Stimulated activated CD4-positive, alpha-beta T cell treated with anti-CD3 and anti-CD28 coated beads, Interleukin-4, amount 100 ng/mL, for 4 hours (primary cell): ENCODE measurements at places on chromosomes 5 and 9.

- DNase-seq = no peak
Measured at GRCh38 chr5:143207563-143208364, 195.7 kb downstream of the NR3C1 start.

GRCh38 chr5:126814721-126815404 is 37.9 kb downstream of the LMNB1 start:
- DNase-seq = no peak

- DNase-seq = no peak
Measured at GRCh38 chr5:140607031-140607430, 25.9 kb downstream of the CD14 start.

DNA sequence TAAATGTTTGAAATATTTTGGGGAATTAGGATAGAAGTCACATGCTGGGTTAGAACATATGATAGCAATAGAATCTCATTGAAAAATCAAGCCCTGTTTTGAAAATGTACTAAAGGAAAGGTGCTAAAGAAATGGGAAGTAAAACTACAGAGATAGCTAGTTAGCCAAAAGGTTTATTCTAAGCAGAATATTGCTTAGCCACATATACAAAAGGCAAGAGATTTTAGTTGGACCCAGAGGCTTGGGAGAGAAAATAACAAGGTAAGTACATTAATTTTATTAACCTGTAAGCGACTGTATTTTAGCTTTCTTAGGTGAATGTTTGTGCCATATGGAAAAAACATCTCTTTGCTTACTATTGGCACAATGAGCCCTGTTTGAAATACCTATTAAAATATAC is 108.3 kb downstream of the RPS23 start:
- no peak for DNase-seq

DNA sequence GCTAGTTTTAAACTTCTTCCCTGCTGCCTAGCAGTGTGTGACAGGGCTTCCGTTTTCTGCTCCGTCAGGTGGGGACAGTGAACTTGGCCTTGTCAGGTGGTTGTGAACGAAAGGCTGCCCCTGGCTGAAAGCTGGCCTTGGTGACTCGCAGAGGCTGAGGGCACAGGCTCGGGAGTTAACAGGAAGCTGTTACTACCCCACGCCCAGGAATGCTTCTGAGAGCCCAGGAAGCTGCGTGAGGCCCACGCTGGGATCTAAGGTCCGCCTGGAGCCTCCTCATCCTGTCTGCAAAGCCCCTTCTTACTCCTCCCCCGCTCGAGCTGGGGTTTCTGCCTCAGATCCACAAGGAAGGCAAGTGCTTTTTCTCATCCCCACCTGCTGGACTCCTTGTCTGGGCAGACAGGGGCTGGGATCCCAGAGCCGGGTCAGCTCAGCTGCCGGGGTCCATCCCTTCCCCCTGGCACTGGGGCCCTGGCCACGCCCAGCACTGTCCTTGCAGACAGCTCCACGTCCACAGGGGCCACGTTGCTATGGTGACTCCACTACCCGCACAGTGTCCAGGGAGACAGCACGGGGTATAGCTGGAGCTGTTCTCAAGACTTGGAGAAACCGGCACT is 124.7 kb upstream of the TBC1D2 start:
- DNase-seq = no peak

GRCh38 chr5:151685749-151686673 is 704 bp downstream of the SPARC start:
- no peak for DNase-seq

DNA sequence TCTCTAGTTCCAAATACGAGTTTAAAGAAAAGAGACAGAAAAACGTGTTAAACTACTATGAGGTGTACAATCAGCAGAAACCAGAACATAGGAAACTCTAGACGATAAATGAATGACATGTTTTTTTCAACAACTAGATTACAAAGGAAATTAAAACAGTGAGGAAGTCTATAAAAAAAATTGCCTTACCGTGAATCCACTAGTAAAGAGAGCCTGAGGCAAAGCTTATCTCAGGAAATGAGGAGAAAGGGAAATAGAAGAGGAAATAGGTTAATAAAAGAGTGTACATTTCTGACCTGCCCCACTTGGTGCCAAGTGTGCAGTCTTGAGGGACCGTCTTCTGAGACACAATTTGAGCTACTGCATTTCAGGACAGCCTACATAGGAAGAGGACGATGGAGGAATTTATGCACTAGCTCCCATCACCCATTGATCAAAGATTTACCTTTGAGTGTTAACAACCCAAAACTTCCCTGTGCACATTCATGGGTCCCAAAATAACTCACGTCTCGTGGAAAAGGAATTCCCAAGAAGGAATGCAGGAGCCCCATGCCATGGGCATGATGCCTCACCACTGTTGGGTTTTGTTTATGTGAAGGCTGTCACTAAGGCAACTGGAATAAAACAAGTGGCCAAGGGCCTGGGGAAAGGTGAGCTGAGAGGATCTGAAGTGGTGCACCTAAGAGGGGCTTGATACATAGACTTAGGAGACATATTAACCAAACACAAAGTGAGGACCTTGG is 53.6 kb upstream of the SLC1A3 start:
- DNase-seq = no peak

- DNase-seq = no peak
Measured at GRCh38 chr9:92952906-92953610, 5.7 kb downstream of the FGD3 start.

- no peak for DNase-seq
Measured at GRCh38 chr9:87567571-87567970, 69.9 kb downstream of the DAPK1 start.

DNA sequence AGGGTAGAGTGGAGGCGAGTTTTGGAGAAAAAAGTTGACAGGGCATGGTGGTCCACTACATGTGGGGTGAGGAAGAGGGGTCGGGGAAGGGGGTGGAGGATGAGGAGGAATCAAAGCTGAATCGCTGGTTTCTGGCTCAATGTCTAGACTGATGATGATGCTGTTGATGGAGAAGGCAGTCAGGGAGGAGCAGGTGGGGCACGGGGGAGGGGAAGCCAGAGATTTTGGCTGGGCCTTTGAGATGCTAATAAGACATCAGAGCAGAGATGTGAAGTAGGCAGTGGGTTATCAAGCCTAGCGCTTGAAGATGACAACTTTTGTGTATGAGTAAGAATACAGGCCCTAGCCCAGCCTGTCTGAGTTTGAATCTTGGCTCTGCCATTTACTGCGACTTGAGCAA is 32.4 kb upstream of the TTC23L start:
- no peak for DNase-seq

DNA sequence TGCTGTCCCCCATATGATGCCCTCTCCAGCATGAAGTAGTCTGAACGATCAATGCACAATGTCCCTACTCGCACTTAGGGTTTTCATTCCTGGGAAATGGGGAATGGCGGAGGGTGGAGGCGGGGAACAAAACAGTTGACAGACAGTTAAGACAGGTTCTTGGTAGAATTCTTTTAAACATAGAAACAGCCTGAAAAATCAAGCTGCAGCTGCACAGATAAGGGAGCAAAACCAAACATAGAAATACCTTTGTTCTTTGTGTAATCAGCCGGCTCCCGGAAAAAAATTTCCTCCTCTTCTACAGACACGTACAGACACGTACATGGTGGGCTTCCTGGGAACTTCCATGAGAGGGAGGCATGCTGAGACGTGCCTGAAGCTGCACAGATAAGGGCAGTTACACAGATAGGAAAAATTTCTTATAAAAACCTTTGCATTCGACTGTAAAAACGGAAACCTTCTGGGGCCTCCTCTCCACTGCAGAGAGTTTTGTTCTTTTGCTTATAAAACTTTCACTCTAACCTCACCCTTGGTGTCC is 662.4 kb upstream of the PTPRD start:
- no peak for DNase-seq

DNA sequence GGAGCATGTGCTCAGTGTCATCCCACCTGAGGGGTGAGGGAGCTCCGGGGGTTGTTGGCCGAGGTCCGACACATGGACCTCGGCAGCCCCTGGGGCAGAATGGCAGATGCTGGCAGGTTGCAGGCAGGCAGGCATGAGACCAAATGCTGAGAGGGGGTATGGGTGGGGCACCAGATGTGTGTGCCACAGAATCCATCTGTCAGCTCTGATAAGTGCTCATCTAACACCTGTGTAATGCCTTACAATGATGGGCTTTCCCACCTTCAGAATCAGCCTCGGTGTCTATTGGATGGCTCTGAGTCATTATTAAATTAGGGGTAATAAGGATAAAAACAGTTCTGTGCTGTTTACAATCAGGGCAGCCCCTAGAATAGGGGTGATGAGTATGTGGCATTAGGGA is 73.1 kb upstream of the SAP30L start:
- DNase-seq = no peak

GRCh38 chr9:72552356-72552755 is 30.9 kb downstream of the TMC1 start:
- DNase-seq = no peak
